Left forelimb (tissue), 1 donor: ENCODE measurements at places on chromosomes 11 and 22.

DNA sequence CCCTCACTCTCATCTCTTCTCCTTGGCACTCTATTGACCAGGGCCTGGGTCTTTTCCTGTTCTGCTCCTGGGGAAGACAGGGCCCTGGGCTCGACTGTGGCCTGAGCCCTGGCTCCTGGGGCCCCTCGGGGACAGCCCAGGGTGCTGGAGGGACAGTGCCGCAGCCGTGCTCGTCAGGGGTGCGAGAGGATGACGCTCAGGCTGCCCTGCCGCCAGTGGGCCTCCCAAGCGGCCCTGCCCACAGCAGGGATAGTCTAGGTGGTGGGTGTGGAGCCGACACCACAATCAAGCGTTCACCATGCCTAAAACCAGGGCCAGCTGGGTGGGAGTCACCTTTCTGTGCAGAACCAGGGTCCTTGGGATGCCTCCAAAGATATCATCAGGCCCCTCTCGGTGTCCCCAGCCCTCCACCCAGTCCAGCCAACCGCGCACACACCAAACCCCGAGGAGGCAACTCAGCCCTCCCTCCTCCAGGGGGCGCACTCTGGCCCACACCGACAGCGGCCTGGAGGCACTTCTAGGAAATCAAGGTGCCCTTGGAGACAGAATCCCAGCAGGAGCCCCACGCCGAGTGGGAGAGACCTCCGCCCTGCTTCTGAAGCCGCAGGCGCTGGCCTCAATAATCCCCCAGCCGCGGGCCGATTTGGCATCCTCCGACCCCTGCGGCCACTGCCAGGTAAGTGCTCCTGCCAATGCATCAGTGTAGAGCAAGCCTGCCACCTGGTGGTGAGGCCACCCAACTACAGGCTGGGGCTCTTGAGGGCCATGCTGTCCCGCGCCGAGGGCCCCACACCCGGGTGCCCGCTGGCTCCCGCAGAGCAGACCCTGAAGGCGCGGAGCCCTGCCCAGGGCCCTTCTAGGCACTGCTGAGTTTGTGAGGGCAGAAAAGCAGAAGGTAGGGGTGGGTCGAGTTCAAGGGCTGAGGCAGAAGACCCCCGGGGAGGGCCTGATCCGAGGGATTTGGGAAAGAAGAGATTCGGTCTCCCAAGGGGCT, 496.4 kb downstream of the BUD13 start:
- DNase-seq: peak; percentile 76

- no peak for DNase-seq
These were observed 15.0 kb upstream of the RHOD start for GRCh38 chr11:67041602-67042001.

- peak; percentile 84 for DNase-seq
These were observed 650 bp upstream of the MAPK11 start for GRCh38 chr22:50270666-50271394.

DNA sequence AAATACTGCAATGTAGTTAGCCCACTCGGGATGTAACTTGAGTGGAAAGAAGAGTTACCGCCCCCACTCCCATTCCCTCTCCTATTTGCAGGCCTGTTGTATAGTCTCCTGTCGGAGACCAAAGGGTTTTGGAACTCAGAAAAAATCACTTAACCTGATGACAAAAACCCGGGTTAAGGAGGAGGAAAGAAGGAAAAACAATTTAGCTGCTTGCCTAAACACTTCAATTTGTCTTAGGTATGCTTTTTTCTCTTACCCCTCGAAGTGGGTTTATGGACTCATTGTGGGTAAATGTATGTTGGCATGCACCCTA, 2.2 kb downstream of the YAP1 start:
- no peak for DNase-seq

GRCh38 chr11:35036639-35037038, 102.3 kb upstream of the CD44 start:
- no peak for DNase-seq

- DNase-seq: no peak
These were observed 513.1 kb downstream of the MIAT start for GRCh38 chr22:27170491-27170890.

DNA sequence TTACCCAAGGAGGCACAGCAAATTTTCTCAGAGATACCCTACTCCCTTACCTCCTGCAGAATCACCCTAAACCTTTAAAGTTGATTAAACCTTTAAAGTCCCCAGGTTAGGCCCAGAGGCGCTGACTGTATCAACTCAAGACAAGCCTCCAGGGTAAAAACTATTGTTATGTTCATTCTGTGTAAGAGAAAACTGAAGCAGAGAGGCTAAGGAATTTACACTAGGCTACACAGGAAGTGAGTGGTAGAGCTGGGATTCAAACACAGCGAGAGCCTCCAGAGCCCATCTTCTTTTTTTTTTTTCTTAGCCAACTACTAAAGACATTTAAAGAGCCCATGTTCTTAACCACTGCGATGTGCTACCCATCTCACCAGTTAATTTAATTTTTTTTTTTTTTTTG, 56.3 kb upstream of the GRK3 start:
- no peak for DNase-seq

- DNase-seq: peak; percentile 78
These were observed 35.0 kb downstream of the CWC15 start for GRCh38 chr11:94938095-94939055.

DNA sequence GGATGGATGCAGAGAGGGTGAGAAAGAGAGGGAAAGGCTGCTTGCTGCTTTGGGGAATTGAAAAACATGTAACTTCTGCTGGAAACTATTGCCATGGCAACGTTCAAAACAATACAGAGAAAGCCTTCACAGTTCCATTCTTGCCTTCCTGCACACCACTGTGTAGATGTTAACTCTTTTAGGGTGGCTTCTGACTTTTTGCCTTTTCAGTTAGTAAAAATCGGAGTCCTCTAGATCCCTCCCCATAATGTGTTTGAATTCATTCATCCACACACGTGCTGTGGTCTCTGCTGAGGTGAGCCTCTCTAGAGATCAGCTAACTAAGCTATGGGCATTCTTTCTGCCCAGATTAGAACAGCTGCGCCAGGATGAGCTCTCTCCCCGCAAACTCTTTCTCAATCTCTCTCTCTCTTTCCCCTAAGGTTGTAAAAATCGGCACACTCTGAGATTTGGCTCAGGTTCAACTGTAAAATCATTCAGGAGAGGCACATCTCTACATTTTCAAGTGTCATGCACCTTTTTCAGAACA, 1178.3 kb downstream of the LRRC4C start:
- DNase-seq: no peak

DNA sequence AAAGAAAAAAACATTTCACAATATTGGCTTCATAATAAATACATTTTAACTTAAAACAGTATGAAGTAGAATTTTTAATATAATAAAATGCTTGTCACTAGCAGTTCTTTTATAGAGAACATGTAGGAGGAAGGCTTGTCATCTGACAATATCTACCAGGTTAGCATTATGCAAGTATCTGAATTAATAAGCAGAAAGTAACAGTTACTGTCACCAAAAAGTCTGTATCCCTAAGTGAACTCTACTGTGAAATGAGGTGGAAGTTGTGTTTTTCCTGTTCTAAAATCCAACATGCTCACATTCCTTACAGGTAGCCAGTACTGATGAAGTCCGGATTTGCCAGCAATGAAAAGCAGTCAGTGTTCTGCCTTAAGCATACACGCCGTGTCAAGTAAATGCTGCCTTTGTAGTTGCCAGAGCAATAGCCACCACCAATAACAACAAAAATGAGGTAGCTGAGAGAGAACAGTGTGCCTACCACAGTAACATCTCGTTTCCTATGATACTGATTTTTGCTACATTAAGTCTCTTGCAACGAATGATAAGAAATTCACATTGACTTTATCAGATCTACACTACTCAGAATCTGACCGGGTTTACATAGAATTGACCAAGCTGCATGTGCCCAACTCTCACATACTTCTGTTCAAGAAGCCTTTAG, 95.5 kb downstream of the SIK3 start:
- DNase-seq: no peak

DNA sequence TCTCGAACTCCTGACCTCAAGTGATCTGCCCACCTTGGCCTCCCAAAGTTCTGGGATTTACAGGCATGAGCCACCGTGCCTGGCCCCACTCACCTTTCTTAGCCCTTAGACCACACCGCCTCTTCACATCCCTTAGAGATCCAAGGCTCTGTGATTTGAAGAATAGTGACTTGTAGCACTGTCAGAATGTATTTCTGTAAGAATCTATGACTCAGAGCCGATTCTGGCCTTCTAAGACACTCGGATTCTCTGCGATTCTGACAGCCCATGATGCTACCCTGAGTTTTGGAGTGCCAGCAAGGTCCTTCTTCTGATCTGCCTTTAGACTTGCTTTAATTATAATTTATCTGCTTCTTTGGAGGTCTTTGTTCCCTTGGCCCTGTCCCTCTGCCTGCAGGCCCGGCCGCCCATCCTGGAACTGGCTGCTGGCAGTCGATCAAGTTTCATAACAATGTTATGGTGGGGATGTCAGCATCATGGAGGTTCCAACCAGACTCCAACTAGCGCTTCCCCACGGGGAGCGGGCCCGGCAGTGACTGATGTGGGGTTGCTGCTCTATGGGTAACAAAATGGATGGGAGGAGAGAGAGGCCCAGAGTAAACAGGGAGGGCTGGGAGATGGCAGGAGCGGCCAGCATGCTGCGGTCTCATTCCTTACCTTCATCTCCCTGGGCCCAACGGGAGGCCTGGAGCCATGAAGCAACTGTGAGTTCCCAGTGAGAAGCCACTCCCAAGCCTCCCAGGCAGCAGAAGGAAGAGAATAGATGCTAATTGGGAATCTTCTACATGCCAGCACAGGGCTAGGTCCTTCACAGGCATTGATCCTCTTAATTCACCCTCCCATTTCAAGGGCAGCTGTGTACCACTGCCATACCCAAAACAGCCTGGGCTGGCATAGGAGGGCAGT, 55.7 kb upstream of the RASD2 start:
- no peak for DNase-seq

DNA sequence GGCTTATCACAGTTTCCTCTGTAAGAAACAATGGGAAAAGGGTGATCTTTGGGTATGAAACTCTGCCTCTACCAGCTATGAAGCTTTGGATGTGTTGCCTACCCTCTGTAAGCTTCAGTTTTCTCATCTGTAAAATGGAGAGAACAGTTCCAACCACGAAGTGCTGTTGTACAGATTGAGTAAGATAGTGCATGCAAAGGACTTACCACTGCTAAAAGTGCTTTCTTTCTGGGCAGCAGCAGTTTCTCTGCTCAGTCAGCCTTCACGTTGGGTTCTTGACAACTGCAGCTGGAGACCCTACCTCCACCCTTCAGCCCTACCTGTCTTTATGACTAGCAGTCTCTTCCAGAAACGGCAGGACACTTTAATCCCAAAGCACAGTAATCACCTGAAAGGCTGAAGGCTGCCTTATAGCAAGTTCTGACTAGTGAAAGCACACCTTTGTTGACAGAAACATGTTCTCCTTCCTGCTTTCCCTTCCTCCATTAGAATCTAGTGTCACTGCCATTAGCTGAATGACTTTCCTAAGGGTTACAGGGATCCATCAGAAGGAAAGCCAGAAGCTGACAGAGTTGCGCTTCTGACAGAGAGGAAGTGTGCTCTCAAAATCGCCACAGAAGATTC, 91.4 kb downstream of the RPL27A start:
- DNase-seq: no peak

DNA sequence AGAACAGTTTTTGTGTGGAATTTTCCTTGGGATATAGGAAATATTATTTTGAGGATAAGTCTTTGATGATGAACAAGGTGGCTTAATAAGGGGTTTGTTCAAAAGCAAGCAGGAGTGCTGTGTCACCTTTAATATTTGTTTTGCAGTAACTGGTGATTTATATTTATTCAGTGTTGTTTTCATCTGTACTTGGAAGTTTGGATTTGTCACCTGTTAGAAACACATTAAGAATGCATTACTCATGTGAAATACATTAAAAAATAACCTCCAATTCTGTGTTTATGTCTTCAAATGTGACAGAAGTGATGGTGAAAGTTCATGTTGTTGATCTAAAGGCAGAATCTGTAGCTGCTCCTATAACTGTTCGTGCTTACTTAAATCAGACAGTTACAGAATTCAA, 70.5 kb downstream of the DKK3 start:
- no peak for DNase-seq

- DNase-seq: no peak
These were observed 233.4 kb upstream of the KIRREL3 start for GRCh38 chr11:127233998-127234397.

DNA sequence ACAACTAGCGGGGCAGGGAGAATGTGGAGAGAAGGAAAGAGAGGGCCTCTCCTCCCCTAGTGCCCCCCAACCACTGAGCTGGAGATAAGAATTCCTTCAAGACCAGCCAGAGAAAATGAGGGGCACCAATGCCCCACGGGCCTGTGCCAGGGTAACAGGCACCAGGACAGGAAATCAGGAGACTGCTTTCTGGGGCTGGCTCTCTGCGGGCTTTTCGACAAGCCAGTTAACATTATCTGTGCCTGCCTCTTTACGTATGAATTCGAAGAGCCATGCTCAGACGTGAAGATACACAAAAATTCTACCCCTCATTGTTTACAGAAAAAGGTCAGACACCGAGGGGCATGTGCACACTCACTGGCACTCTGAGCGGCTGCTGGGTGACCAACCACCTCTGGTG, 52.1 kb downstream of the MYH9 start:
- no peak for DNase-seq

- DNase-seq: no peak
These were observed 5.3 kb downstream of the IFITM10 start for GRCh38 chr11:1744891-1745700.

DNA sequence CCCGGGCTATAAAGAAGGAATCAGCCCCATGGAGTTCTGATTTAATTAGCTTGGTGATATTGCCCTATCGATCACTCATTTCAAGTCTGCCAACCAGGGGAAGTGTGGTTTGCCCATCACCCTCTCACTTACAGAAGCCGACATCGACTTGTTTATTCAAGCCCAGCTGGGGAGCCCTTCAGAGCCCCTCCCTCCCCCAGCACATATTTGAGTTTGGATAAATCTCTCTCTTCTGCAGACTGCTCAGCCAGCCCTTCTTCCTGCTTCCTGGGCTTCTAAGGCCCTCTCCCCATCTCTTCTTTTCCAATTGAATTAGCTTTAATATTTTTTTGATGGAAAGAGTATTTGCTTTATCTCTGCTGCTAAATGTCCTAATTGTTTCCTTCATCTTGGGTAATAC, 299.0 kb downstream of the MIAT start:
- no peak for DNase-seq

- DNase-seq: no peak
These were observed 10.7 kb downstream of the MS4A15 start for GRCh38 chr11:60767388-60767811.

DNA sequence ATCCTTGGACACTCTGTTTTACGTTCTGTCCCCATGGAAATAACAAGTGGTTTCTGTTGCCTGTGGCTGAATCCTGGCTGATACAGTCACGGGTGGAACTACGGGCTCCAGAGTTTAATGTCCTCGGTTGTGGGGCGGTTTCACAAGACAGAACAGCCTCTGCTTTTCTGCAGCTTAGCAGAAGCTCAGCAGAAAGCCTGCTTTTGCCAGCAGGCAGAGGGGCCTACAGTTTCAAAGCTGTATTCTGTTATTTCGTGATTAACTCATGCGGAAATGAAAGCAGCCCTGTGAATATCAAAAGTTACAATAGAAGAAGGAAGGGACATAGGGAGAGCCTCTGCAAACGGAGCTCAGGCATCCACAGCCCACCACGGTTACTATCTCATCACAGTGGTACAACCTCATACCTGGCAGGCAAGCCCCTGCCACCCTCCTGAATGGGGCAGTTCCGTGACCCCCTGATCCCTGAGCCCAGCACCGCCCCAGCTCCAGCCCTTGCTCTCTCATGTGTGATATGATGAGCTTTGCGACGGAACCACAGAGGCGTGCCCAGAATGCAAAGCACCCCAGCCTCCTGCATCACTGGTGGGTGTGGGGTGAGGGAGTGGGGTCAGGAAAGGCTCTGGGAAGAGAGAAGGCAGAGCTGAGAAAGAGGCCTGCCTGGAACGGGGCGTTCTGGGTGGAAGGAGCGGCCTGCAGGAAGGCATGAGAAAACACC, 360.6 kb downstream of the BRD1 start:
- DNase-seq: peak; percentile 42
